Uterine smooth muscle cell (primary cell): ENCODE measurements at places on chromosomes 13 and 19. TPM values are rescaled to one million over a fixed set of nuclear protein-coding genes. Genes with fewer than 3 reads are reported as not detected.

Gene DCAF15
- 5.5 and 14.9 TPM in 2 replicates for total RNA-seq

Gene ZNF626
- 15.6 and 16.9 TPM in 2 replicates for total RNA-seq

Gene PSG2
- total RNA-seq: 0.12 TPM in 1 of 2 replicates, not detected in the other

Gene SIGLEC12
- not detected in 2 replicates for total RNA-seq

Gene SPINT2
- 0.55 and 1.7 TPM in 2 replicates for total RNA-seq

Gene TNFRSF19
- total RNA-seq: 11.9 and 41.9 TPM in 2 replicates

Gene SELENOW
- 126 and 159 TPM in 2 replicates for total RNA-seq

Gene PCDH8
- total RNA-seq: not detected in 2 replicates

Gene ZNF132
- total RNA-seq: 9.2 and 10.6 TPM in 2 replicates

Gene TTYH1
- total RNA-seq: not detected in 2 replicates

Gene KISS1R
- total RNA-seq: not detected in 2 replicates

Gene ZNF582
- 1.00 and 2.5 TPM in 2 replicates for total RNA-seq

Gene NOTCH3
- 11.0 and 21.4 TPM in 2 replicates for total RNA-seq

Gene SLC46A3
- total RNA-seq: 1.5 and 5.0 TPM in 2 replicates

Gene SIAH3
- total RNA-seq: under 0.01 TPM in 2 replicates

Gene ERICH6B
- total RNA-seq: not detected in 2 replicates

Gene RNF225
- total RNA-seq: 0.37 TPM in 1 of 2 replicates, not detected in the other

Gene KCNRG
- 3.0 and 3.4 TPM in 2 replicates for total RNA-seq

Gene TICAM1
- total RNA-seq: 2.8 and 3.5 TPM in 2 replicates

Gene KLK12
- total RNA-seq: not detected in 2 replicates

Gene PBX4
- 1.9 and 2.8 TPM in 2 replicates for total RNA-seq

Gene SGCG
- 0.22 and 0.75 TPM in 2 replicates for total RNA-seq

Gene ATP1A3
- total RNA-seq: 0.11 and 0.37 TPM in 2 replicates

Gene SSC5D
- 22.4 and 38.0 TPM in 2 replicates for total RNA-seq

Gene SIGLEC5
- total RNA-seq: not detected in 2 replicates

Gene ATXN8OS
- total RNA-seq: not detected in 2 replicates

Gene SIRT2
- 35.4 and 54.4 TPM in 2 replicates for total RNA-seq

Gene ZNF146
- 92.7 and 131 TPM in 2 replicates for total RNA-seq

Gene C19orf81
- 0.22 TPM in 1 of 2 replicates, not detected in the other for total RNA-seq

Gene PRTN3
- not detected in 2 replicates for total RNA-seq

Gene CEACAM21
- total RNA-seq: not detected in 2 replicates

Gene SPRY2
- 20.7 and 65.8 TPM in 2 replicates for total RNA-seq

Gene FRY
- total RNA-seq: 13.6 and 50.4 TPM in 2 replicates

Gene RB1
- total RNA-seq: 27.5 and 29.4 TPM in 2 replicates

Gene CGB8
- not detected in 2 replicates for total RNA-seq

Gene MYH14
- total RNA-seq: not detected in 2 replicates

Gene PSMD8
- total RNA-seq: 308 and 462 TPM in 2 replicates

Gene SMIM44
- not detected in 2 replicates for total RNA-seq

Gene UHRF1
- 35.4 and 127 TPM in 2 replicates for total RNA-seq
